ENCODE measurements at places on chromosomes 2 and 18. TPM values are rescaled to one million over a fixed set of nuclear protein-coding genes. Genes with fewer than 3 reads are reported as not detected.

The MAPRE3 gene
- total RNA-seq: 9.9 TPM

The FAP gene
- 6.4 TPM for total RNA-seq

The SCN9A gene
- total RNA-seq: 1.8 TPM

The LOXL3 gene
- 0.89 TPM for total RNA-seq

The ZNF24 gene
- 27.5 TPM for total RNA-seq

The DNAJC5G gene
- not detected for total RNA-seq

The GALR1 gene
- not detected for total RNA-seq

The CIAO1 gene
- total RNA-seq: 66.8 TPM

The SNORC gene
- not detected for total RNA-seq

The NTSR2 gene
- not detected for total RNA-seq

The RAX gene
- not detected for total RNA-seq

The KCNIP3 gene
- total RNA-seq: not detected

The STK11IP gene
- total RNA-seq: 10.7 TPM

The M1AP gene
- total RNA-seq: not detected

The APCDD1 gene
- total RNA-seq: 47.8 TPM

The SERPINB10 gene
- not detected for total RNA-seq

The MROH2A gene
- not detected for total RNA-seq

The CYRIA gene
- total RNA-seq: 12.7 TPM

The EHD3 gene
- 3.2 TPM for total RNA-seq

The PRKAG3 gene
- total RNA-seq: not detected

The DGUOK gene
- total RNA-seq: not detected

The BOLL gene
- total RNA-seq: not detected

The POTEI gene
- 1.2 TPM for total RNA-seq

The TUBB6 gene
- total RNA-seq: 193 TPM

The C1QL2 gene
- total RNA-seq: not detected

The ACVR1C gene
- total RNA-seq: 1.2 TPM

The TRIM54 gene
- total RNA-seq: not detected

The SIGLEC15 gene
- not detected for total RNA-seq

The GALNT3 gene
- total RNA-seq: 80.8 TPM

The KIF5C gene
- 12.5 TPM for total RNA-seq

The TRIM43 gene
- total RNA-seq: not detected

The LRRC30 gene
- not detected for total RNA-seq

The RAB11FIP5 gene
- 20.1 TPM for total RNA-seq

The SH3RF3 gene
- 0.87 TPM for total RNA-seq

The SP100 gene
- 168 TPM for total RNA-seq

The VIL1 gene
- not detected for total RNA-seq

The REEP1 gene
- total RNA-seq: not detected

The FKBP1B gene
- total RNA-seq: 1.3 TPM

The CRYGC gene
- not detected for total RNA-seq

The CPS1 gene
- total RNA-seq: 1.0 TPM

The DUSP28 gene
- 71.5 TPM for total RNA-seq

The POTEJ gene
- not detected for total RNA-seq

The COL3A1 gene
- 174 TPM for total RNA-seq

The SMYD1 gene
- total RNA-seq: 14.1 TPM

The PKDCC gene
- total RNA-seq: 79.9 TPM

The ZNF385B gene
- 3.5 TPM for total RNA-seq

The OSBPL6 gene
- total RNA-seq: 0.29 TPM

The MAL gene
- 15.8 TPM for total RNA-seq

The ASB18 gene
- total RNA-seq: not detected

The ZNF521 gene
- 5.7 TPM for total RNA-seq

The CTAGE1 gene
- total RNA-seq: not detected

The GFPT1 gene
- 45.8 TPM for total RNA-seq

The NETO1 gene
- total RNA-seq: 0.73 TPM

The MEIS1 gene
- total RNA-seq: 172 TPM

The GCG gene
- not detected for total RNA-seq

The ASXL3 gene
- 7.2 TPM for total RNA-seq

The STON1 gene
- 41.4 TPM for total RNA-seq

The ACTR3 gene
- total RNA-seq: 189 TPM

Measured in stomach (tissue), 19 donors.